ENCODE measurements at places on chromosomes 16 and 17. TPM values are rescaled to one million over a fixed set of nuclear protein-coding genes. Genes with fewer than 3 reads are reported as not detected.

SMTNL2 gene
- 4.6 TPM for polyA plus RNA-seq

TMEM88 gene
- 8.8 TPM for polyA plus RNA-seq

HBA2 gene
- polyA plus RNA-seq, result 6.1 TPM

- H3K4me3 ChIP-seq, result no peak overlapping the region
- H3K4me1 ChIP-seq, result no peaks in the 10 kb centered on the region
- H3K36me3 ChIP-seq, result no peaks in the 10 kb centered on the region
- no peak for DNase-seq
Observed at GRCh38 chr16:10168258-10168657, 14.0 kb downstream of the GRIN2A start.
